Panc1 (cell line): ENCODE measurements at places on chromosomes 2 and 18. TPM values are rescaled to one million over a fixed set of nuclear protein-coding genes. Genes with fewer than 3 reads are reported as not detected.

The LRRC30 gene
- total RNA-seq = not detected

DNA sequence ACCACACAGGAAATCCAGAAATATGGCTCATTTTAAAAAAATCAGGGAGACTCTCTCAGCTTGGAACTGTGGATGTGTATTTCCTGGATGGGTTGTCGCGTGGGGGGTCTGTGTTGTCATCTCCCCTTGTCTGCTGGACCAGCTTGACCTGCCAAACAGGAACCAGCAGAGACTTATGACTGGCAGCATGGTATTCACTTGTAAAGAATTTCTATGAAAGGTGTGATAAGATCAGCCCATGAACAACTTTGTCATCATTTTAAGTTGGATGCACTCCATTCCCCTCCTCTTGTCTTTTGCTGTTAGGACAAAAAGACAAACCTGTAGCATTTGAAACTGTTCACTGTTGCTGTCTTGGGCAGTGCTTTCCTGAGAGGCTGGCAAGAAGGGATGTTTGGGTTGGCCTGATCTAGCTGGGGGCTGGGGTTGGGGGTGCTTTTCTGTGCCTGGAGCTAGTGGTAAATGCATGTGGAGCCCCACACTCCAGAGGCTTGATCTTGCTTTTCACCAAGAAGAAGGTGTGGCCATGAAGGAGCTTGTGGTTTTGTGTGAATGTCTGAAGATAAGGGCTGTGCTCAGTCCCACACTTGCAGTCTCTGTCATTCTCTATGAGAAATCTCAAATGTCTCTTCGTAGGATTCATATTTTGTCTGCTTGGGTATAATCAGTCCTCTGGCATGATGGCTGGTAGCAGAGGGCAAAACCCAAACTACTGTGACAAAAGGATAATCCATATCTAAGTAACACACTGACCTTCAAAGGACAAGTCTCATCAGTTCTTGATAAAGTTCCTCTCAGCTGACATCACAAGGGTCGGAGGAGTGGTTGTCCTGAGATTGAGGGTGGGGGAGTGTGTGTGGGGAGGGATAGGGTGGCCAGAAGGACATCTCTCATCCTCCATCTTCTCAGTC lies 39.0 kb downstream of the RALB start:
- no peaks in the 10 kb centered on the region for H3K4me1 ChIP-seq
- DNase-seq = no peak
- H3K27ac ChIP-seq = no peak overlapping the region
- H3K27me3 ChIP-seq = no peaks in the 10 kb centered on the region
- no peak overlapping the region for H3K4me3 ChIP-seq
- peaks cover 3% of the 10 kb centered on the region; the same call in 1 of the 2 replicates for H3K36me3 ChIP-seq

The IL36B gene
- not detected for total RNA-seq

GRCh38 chr2:71474116-71474743 lies 20.9 kb downstream of the DYSF start:
- no peaks in the 10 kb centered on the region for H3K36me3 ChIP-seq
- no peak overlapping the region for H3K4me3 ChIP-seq
- H3K27me3 ChIP-seq = peaks cover 4% of the 10 kb centered on the region; the same call in 1 of the 2 replicates
- H3K4me1 ChIP-seq = no peaks in the 10 kb centered on the region
- no peak for DNase-seq
- H3K27ac ChIP-seq = no peak overlapping the region
